ENCODE measurements at places on chromosomes 2 and 18.

DNA sequence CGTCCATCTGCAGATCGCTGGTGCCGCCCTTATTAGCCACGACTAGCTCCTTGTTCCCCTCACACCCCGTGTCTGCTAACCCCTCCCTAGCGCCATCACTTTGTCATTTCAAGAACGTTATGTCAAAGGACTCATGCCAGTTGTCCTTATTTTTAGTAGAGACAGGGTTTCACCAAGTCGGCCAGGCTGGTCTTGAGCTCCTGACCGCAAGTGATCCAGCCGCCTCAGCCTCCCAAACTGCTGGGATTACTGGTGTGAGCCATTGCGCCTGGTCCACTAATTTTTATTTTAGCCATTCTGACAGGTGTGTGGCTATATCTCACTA is 138.9 kb upstream of the HDAC4 start:
- no peaks in the 10 kb centered on the region for H3K4me1 ChIP-seq
- H3K4me3 ChIP-seq, result no peak overlapping the region
- no peak overlapping the region for H3K27ac ChIP-seq
- DNase-seq, result no peak
- no peaks in the 10 kb centered on the region for H3K36me3 ChIP-seq
- peaks cover 32% of the 10 kb centered on the region for H3K27me3 ChIP-seq

DNA sequence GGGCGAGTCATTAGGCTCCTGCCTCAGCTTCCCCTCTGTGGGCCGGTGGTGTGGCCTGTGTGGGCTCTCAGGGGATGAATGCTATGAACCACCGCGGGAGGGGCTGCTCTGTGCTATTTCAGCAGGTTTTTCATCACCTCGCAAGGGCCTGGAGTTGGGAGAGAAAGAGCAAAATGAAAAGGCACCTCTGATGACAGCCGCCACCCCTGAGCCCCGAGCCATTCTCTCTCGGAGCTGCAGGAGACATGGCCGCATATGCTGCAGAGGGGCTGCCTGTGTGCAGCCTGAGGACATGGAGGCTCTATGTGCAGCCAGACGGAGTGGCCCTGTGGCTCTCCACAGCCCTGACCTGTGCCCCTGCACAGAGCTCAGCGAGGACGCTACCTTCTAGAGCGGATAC is 96.2 kb upstream of the CTDP1 start:
- no peaks in the 10 kb centered on the region for H3K36me3 ChIP-seq
- H3K27ac ChIP-seq, result no peak overlapping the region
- peaks cover 26% of the 10 kb centered on the region for H3K27me3 ChIP-seq
- peaks cover 31% of the 10 kb centered on the region for H3K4me1 ChIP-seq
- no peak for DNase-seq
- H3K4me3 ChIP-seq, result no peak overlapping the region

GRCh38 chr2:33552758-33553461 is 46.2 kb downstream of the FAM98A start:
- peaks cover 9% of the 10 kb centered on the region for H3K27me3 ChIP-seq
- H3K4me1 ChIP-seq, result no peaks in the 10 kb centered on the region
- no peak overlapping the region for H3K4me3 ChIP-seq

- peaks cover 27% of the 10 kb centered on the region for H3K4me1 ChIP-seq
- H3K27ac ChIP-seq, result peak overlapping the region; percentile 89
- no peak overlapping the region for H3K4me3 ChIP-seq
- H3K27me3 ChIP-seq, result no peaks in the 10 kb centered on the region
Observed at GRCh38 chr2:31813016-31813415, 197.8 kb downstream of the MEMO1 start.

GRCh38 chr2:222322236-222322635 is 23.4 kb upstream of the PAX3 start:
- no peak for DNase-seq
- no peak overlapping the region for H3K27ac ChIP-seq
- no peaks in the 10 kb centered on the region for H3K27me3 ChIP-seq
- H3K4me1 ChIP-seq, result peaks cover 4% of the 10 kb centered on the region
- no peaks in the 10 kb centered on the region for H3K36me3 ChIP-seq

- no peak overlapping the region for H3K27ac ChIP-seq
- H3K4me1 ChIP-seq, result peaks cover 14% of the 10 kb centered on the region
- no peak for DNase-seq
Observed at GRCh38 chr18:31105733-31106132, 3.5 kb upstream of the DSC2 start.

DNA sequence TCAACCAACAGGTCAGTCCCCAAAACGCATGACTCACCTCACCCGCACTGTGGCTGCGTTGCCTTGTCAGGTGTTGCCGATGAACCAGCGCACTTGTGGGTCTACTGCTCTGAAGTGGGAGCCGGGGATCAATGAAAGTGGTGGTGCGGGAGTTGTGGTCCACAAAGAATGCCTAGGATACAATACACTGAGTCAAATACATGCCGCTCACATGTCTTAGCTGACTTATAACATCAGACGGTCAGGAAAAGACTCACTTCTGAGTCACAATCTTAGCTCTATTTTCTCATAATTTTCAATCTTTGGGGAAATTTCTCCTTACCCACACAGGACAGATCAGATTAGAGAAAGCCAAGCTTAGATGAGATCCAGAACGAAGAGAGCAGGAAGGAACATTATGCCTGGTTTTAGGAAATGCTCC is 107.1 kb upstream of the STK17B start:
- no peaks in the 10 kb centered on the region for H3K36me3 ChIP-seq
- no peak for DNase-seq
- H3K4me1 ChIP-seq, result peaks cover 7% of the 10 kb centered on the region
- H3K27ac ChIP-seq, result no peak overlapping the region
- no peaks in the 10 kb centered on the region for H3K27me3 ChIP-seq

- H3K4me3 ChIP-seq, result no peak overlapping the region
- DNase-seq, result no peak
- no peaks in the 10 kb centered on the region for H3K36me3 ChIP-seq
- no peaks in the 10 kb centered on the region for H3K27me3 ChIP-seq
- no peak overlapping the region for H3K27ac ChIP-seq
- no peaks in the 10 kb centered on the region for H3K4me1 ChIP-seq
Observed at GRCh38 chr2:125227843-125228392, 1202.8 kb downstream of the CNTNAP5 start.

DNA sequence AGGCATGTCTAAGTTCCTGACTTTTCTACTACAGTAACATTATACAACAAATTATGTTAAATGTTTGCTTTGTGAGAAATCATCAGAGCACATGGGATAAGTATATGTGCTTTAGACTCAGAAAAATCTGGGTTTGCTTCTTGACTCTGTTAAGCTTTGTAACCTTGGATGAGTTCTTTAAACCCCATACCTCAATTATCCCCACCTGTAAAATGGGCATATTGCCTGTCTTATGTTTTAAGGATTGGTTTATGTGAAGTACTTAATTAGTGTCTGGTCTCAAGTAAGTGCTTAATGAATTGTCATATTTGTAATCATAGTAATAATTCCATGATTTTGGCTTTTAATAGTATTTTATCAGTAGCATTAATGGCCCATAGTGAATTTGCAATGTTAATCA is 135.8 kb downstream of the TAF4B start:
- H3K36me3 ChIP-seq, result peaks cover 13% of the 10 kb centered on the region
- no peaks in the 10 kb centered on the region for H3K4me1 ChIP-seq
- H3K4me3 ChIP-seq, result no peak overlapping the region
- DNase-seq, result no peak
- H3K27ac ChIP-seq, result no peak overlapping the region

DNA sequence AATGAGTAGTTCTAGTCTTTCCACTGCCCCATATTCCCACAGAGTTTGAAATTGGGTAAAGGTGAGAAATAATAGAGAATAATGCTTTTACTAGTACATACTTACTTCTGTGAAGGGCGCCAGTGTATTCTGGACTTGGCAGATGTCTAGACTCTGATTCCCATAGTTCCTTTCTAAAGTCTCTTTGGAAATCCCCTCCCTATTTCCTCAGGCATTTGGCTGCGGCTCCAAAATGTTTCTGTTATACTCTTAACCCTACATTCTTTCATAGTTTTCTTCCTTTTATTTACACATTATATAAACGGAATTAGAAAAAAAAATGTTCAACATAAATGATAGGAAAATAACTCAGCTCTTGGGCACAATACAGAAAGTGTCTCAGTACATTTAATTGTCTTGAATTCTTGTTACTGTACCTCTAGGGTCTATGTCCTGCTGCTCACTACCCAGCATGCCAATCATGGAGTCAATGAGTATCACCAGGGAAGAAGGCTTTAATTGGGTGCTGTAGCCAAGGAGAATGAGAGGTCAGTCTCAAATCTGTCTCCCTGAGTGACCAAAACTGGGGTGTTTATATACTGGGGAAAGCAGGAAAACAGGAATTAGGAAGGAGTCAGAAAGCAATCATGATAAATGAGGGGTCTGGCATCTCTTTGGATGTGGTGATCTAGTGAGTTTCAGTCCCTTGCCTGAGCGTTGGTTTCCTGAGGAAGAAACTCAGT is 147.8 kb upstream of the MMADHC start:
- no peak overlapping the region for H3K4me3 ChIP-seq
- no peak overlapping the region for H3K27ac ChIP-seq
- DNase-seq, result no peak
- no peaks in the 10 kb centered on the region for H3K27me3 ChIP-seq
- no peaks in the 10 kb centered on the region for H3K4me1 ChIP-seq
- H3K36me3 ChIP-seq, result no peaks in the 10 kb centered on the region

DNA sequence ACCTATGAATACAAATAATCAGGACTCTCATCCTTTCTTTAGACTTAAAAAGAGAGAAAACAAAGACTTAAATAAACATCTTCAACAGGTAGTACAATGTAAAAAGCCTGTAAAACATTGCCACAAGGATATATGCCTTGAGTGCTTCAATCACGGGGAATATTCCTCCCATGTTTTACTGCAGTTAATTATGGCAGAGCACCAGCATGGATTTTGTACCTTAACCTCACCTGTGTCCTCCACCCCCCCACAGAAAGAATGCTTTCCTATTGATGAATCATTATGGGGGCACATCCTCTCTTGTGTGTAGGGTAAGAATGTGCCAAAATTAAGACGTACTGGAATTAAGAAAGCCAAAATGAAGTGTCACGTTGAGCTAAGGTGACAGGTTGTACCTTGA is 189.9 kb upstream of the FOSL2 start:
- H3K27me3 ChIP-seq, result no peaks in the 10 kb centered on the region
- no peak for DNase-seq
- no peaks in the 10 kb centered on the region for H3K4me1 ChIP-seq
- H3K4me3 ChIP-seq, result no peak overlapping the region
- H3K36me3 ChIP-seq, result no peaks in the 10 kb centered on the region

DNA sequence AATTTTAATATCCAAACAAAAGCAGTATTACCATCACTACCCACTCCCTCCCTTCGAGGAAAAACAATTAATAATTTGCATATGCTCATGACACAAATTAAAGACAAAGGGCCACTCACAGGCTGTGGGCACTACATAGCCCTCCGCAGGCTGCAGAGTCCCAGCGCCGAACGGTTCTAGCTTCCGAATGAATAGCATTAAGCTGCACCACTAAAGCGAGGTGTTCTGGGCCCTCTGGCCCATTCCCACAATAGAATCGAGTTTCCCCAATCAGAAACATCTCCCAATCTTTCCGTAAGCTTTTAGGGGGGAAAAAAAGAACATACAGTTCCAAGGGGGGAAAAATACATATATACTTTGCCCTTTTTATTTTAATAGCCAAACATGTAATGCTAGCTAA is 14.5 kb upstream of the SIX3 start:
- peaks cover 51% of the 10 kb centered on the region for H3K27me3 ChIP-seq
- no peak overlapping the region for H3K4me3 ChIP-seq
- H3K27ac ChIP-seq, result no peak overlapping the region
- no peaks in the 10 kb centered on the region for H3K36me3 ChIP-seq

DNA sequence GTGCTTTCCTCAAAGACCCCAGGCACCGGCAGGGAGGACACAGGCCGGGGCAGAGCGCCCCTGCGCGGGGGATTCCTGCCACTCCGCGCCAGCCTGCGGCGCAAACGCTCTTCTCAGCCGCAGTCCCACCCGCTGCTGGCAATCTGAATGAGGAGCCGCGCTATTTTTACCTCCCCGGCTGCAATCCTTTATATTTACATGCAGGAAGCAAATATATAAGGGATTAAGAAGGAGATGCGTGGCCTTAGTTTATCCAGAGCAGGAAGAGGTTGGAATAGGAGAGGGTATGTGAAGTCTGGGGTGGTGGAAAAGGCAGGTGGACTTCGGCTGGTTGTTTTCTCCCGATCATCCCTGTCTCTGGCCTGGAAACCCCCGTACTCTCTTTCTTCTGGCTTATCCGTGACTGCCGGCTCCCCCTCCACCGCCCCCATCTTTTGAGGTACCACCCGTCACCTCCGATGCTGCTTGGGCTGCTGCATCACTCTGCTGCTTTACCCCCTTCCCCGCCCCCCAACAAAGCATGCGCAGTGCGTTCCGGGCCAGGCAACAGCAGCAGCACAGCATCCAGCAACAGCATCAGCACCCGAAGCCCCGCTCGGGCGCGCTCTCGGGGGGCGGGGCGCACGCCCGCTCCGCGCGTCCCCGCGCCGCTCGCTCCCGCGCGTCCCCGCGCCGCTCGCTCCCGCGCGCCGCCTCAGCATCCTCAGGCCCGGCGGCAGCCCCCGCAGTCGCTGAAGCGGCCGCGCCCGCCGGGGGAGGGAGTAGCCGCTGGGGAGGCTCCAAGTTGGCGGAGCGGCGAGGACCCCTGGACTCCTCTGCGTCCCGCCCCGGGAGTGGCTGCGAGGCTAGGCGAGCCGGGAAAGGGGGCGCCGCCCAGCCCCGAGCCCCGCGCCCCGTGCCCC is at the start of gene ADAM23:
TSS of gene ADAM23 (plus strand) at position 700 of the 902 bp plus-strand sequence. CDS start 335 bp downstream, outside the sequence.
- H3K27me3 ChIP-seq, result peaks cover 19% of the 10 kb centered on the region
- no peaks in the 10 kb centered on the region for H3K4me1 ChIP-seq
- H3K27ac ChIP-seq, result no peak within 1 kb of the TSS
- DNase-seq, result peak; percentile 15
- H3K4me3 ChIP-seq, result no peak within 1 kb of the TSS

DNA sequence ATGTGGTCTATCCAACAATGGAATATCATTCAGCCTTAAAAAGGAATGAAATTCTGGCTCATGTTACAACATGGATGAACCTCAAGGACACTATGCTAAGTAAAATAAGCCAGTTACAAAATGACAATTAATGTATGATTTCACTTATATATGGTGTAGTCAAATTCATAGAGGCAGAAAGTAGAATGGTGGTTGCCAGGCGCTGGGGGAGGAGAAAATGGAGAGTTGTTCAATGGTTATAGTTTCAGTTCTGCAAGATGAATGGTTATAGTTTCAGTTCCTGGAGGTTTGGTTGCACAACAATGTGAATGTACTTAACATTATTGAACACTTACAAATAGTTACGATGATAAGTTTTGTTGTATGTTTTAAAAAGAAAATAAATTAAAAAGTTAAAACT is 79.2 kb upstream of the IL1R2 start:
- no peaks in the 10 kb centered on the region for H3K4me1 ChIP-seq
- no peak for DNase-seq
- no peaks in the 10 kb centered on the region for H3K36me3 ChIP-seq
- H3K4me3 ChIP-seq, result no peak overlapping the region

- no peak overlapping the region for H3K4me3 ChIP-seq
- no peak for DNase-seq
- H3K4me1 ChIP-seq, result no peaks in the 10 kb centered on the region
- H3K27me3 ChIP-seq, result no peaks in the 10 kb centered on the region
- H3K27ac ChIP-seq, result no peak overlapping the region
Observed at GRCh38 chr2:216170076-216170763, 61.1 kb downstream of the XRCC5 start.
